ENCODE measurements at places on chromosomes 16 and 17.

- no peak for DNase-seq
Observed at GRCh38 chr16:75482434-75483205, 12.6 kb downstream of the CHST6 start.

DNA sequence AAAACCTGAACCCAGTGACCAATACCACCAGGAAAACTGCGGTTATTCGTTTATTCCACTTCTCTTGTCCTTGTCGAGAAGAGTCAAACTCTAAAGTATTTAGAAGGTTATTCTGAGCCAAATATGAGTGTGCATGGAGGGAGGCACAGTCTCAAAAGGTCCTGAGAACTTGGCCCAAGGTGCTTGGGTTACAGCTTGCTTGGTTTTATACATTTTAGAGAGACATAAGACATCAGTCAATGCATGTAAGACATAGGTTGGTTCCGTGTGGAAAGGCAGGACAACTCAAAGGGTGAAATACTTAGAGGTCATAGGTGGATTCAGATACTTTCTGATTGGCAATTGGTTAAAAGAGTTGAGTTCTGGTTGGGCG lies 681 bp upstream of the TRAP1 start:
- DNase-seq: no peak

DNA sequence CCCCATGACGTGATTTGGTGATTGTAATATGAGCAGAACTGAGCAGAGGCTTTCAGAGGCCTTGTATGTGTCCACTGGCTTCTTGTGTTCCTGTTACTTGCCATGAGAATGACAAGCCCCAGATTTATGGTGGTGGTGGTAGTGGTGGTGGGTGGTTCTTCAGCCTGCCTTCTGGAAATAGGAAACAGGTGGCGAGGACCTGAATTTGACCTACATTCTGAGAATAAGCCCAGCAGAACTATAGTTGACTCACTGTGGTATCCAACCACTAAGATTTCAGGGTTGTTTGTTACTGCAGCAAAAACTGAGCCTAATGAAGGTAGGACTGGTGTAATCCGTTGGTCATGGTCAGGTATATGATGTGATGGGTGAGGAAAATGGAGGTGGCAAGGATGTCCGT lies 93.0 kb downstream of the SHISA9 start:
- no peak for DNase-seq

- DNase-seq: no peak
Observed at GRCh38 chr17:57516290-57517230, 228.5 kb downstream of the CCDC182 start.

GRCh38 chr16:470418-470817 lies 45.0 kb downstream of the RAB11FIP3 start:
- DNase-seq: no peak

DNA sequence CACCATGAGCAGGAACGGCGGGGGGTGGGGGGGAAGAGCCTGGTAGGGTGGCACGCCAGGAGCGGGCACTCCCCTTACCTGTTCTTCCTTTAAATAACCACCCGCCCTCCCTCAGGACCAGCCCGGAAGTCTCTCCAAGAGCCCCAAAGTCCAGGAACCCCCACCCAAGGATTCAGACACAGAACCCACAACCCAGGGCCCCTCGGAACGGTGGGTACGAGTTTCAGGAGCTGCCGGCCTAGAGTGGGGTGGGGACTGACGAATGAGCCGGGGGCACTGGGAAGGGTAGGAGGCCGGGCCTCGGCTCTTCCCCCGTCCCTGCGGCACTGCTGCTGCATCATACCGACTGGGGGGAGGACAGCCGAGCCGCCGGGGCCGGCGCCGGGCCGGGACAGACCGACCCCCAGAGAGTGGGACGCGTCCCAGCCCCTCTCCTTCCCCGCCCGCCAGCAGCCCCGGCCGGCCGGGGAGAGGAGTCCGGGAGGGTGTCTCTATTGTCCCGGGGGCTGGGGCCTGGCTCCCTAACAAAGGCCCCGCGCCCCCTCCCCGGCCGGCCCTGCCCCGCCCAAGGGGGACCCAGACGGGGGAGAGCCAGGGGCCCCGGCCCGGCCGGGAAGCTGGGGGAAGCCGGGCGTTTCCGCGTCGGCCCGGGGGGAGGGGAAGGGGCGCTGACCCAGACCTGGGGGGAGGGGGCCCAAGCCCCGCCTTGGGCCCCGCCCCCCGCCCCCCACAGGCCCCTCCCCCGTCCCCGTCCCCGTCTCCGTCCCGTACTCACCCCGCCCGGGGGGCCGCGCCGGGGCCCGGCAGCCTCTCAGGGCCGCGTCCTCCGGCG lies 747 bp downstream of the ATXN7L3 start:
- DNase-seq: no peak

GRCh38 chr16:58421529-58421928 lies 29.3 kb downstream of the GINS3 start:
- DNase-seq: no peak
